ENCODE measurements at places on chromosomes 7 and 10.

DNA sequence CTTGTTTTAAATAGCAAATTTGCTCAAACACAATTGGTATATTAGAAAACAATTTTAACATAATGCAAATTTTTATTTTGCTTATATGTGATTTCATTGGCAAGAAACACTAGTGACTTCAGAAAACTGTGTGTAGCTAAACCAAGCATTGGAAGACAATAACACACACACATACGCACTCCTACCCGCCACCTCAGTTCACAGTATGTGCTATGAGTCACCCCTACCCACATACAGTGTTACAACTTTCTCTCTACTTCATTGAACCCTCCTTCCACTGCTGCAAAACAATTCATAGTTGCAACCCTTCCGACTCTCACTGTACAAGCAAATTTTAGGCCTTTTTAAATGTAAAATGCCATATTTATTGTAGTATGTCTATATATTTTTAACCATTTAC lies 119.9 kb upstream of the THSD7A start:
- no peak for DNase-seq

DNA sequence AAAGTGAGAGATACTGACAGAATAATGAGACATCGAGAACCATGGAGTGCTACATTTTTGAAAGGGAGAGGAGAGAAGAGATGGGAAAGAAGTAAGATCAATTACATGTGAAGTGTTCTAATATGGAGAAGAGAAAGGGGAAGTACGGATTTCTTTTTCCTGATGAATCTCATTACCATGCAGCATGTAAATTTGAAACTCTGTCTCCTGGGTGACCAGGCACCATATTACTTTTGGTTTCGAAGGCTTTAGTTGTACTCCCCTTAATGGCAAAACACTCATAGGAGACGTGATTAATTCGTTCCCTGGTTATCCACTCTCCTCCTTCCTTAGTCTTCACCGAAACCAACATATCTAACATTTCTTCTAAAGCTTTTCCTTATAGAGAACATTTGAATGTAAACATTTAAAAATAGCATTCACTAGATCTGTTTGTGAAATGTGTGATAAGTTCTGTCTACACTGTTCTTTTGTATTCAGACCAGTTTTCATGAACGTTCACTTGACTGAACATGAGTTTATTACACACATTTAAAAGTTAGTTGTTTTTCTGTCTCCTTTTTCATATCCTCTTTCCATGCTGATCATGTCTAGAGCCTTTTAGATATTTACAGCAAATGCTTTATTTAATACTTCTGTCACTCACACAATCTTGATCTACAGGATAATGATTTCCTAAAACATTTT lies 80.2 kb upstream of the MSRB2 start:
- DNase-seq: no peak

- no peak for DNase-seq
Measured at GRCh38 chr10:50936335-50936734, 50.9 kb upstream of the A1CF start.

DNA sequence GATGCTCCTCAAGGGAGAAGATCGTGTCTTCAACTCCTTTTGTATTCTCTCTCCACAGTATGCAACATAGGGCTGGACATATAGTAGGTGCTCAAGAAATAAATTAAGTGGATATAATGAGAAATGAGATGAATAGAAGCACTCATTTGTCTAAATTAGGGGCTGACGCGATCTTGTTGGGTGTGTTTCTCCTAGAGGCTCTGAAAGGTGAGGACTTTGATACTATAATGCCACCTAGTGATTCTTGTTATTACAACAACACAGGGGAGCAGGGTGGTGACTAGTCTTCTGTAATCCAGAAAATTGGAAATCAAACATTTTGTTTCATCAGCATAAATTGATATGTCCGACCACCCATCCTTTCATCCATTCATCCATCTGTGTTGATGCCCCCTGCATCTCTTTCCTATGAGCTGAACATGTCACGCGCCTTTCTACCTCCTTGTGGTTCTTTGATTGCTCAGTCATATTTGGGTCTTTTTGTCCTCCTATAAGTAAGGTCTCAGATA lies 3.5 kb upstream of the CFAP58 start:
- no peak for DNase-seq

DNA sequence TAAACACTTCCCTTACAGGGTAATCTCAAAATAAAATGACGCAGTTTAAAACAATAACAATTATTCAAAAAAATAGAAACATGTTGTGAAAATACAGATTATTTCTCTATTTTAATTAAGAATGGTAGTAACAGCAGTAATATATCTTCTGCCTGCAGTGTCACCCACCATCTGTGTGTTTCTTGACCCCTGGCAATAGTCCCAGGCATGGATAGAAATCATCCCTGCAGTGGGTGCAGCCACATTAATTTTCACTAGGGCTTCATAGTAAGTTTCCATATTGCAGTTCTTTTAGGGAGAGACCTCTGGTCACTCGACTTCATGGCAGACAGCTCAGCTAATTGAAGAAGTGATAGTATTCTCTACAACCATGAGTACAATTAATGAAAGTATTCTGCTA lies 470.1 kb upstream of the TEX47 start:
- DNase-seq: no peak
